ENCODE measurements at places on chromosomes 11 and 22.

GRCh38 chr11:8698379-8698851 is 15.8 kb downstream of the RPL27A start:
- DNase-seq, result no peak

GRCh38 chr11:94781837-94782236 is 13.7 kb downstream of the AMOTL1 start:
- DNase-seq, result no peak

DNA sequence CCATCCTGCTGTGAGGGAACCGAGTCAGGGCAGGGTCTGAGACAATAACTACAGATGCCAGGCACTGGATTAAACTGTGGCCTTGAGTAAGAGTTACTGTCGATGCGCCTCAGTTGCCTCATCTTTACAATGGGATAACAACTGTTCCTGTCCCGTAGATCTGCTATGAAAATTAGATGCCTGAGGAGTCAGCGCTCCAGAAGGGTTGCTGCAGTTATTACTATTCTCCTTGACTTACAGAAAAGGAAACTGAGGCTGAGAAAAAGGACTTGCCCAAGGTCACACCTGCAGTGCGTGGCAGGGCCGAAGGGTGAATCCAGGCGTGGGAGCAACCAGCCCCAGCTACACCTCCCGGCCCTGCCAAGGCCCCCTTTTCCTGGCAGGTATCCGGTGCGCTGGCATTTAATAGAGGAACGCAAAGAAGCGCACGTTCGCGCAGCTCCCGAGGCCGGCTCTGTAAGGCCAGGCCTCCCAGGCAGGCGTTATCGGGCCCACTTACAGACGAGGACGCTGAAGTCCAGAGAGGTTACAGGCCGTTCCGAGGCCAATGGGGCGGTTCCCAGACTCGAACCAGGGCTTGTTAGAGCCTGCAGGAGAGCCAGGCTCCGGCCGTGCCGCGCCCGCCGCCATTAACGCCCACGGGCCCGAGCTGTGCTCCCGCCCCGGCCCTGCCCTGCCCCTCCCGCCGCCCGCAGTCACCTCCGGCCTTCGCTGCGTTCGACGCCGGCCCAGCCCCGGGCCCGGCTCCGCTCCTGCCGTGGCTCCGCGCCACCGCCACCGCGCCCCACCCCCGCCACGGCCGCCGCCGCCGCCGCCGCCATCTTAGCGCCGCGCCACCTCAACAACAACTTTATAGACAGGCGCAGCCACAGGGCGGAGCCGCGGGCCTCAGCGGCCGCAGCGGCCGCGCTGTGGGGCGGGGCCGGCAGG is at the start of gene C11orf68:
C11orf68 (minus strand) TSS at position 852 of the 930 bp plus-strand sequence; CDS start at position 821, 31 bp downstream.
- no peak for DNase-seq

DNA sequence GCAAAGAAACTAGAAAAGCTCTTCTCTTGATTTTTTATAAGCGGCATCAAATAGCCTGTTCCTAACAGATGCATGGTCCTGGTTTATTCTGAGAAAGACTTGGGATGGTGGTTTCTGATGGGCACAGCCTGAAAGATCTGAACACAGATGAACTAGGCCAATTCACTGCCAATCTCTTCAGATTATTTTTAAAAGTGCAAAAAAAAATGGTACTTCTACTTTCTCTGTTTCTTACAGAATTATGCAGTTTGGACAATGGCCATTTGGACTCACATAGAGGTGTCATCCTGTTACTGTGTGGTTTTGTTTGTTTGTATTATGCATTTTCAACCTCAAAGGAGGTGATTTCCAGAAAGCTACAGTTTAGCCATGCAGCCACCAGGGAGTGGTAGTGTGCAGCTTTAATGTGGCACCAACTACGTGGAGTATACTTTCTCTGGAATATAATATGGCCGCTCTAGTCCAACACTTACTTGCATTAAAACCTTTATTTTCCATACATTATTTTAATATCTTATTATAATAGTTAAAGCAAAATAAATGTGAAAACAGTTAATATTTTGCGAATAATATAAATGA is 469.8 kb upstream of the KIRREL3 start:
- peak; percentile 24 for DNase-seq

- no peak for DNase-seq
Measured at GRCh38 chr11:134819041-134819440, 407.0 kb upstream of the B3GAT1 start.

- no peak for DNase-seq
Measured at GRCh38 chr11:114367244-114367957, 32.9 kb downstream of the C11orf71 start.

DNA sequence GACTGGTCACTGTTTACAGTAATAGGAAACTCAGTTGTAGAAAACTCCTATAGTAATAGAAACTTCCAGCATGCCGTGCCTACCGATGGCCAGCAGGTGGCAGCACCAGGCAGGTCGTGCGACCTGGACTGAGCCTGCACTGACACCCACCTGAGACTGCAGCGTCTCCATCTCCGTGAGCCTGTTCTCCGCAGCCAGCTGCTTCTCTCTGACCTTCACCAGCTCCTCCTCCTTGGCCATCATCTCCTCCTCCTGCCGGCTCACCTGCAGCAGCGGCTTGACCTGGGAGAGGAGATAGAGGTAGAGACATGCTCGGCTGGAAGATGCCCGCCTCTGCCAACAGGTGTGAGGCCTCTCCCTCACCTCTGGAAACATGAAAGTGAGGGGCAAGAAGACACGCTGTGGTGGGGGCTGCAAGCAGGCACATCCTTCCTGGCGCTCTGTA is 48.5 kb downstream of the APOL1 start:
- DNase-seq, result peak; percentile 91

DNA sequence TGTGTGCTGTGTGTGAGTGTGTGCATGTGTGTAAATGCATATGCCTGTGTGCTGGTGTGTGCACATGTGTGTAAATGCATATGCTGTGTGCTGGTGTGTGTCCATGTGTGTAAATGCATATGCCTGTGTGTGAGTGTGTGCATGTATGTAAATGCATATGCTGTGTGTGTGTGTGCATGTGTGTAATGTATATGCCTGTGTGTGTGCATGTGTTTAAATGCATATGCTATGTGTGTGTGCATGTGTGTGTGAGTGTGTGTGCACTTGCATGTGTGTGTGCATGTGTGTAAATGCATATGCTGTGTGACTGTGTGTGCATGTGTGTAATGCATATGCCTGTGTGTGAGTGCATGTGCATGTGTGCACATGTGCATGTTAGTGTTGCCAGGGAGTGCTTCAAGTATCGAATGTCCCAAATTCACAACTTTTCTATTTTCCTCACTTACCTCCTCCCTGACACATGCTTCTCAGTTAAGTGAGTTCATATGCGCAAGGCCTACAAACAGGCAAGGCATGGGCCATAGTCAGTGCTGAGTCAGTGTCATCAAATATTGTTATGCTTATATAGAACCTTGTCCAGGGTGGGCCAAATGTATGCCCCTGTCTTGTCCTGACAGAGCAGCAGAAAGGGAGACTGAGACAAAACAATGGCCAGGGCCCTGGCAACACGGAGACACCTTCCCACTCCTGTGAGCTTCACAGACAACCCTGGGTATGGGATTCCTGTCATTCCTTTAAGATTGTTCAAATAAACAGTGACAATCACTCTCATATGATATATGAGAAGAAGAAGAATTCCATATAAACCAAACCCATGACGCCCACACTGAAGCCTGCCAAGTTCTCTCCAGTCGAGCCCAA is 38.6 kb downstream of the GGTLC2 start:
- no peak for DNase-seq
